NCI-H1694 treated with DMSO at 0.1 percent for 48 hours (cell line): ENCODE measurements at places on chromosomes 12 and 14.
A peak's percentile ranks its signal among the peaks of the same experiment; 100 is the strongest.

- DNase-seq, result no peak
Measured at GRCh38 chr12:98780261-98780660, 135.2 kb downstream of the APAF1 start.

- no peak for DNase-seq
Measured at GRCh38 chr12:19988001-19988400, 380.3 kb upstream of the PDE3A start.

GRCh38 chr14:33393231-33393894 lies 454.7 kb downstream of the NPAS3 start:
- DNase-seq, result no peak

DNA sequence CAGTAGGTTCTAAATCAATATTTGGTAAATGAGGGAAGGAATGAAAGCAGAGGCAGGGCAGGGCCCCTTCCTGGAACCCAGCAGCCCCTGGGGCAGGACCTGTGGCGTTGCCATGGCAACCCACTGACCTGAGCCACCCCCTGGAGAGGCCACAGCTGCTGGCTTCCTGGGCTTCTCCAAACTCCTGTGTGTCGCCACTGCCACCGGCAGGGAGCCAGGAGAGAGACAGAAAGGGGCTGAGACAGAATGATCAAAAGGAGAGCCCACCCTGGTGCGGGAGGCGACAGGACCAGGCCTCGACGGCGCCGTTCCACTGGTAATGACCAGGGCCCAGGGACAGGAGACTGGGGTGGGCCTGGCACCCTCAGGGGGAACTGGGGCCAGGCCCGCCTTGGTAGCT lies 18.2 kb downstream of the RFX4 start:
- DNase-seq, result no peak

DNA sequence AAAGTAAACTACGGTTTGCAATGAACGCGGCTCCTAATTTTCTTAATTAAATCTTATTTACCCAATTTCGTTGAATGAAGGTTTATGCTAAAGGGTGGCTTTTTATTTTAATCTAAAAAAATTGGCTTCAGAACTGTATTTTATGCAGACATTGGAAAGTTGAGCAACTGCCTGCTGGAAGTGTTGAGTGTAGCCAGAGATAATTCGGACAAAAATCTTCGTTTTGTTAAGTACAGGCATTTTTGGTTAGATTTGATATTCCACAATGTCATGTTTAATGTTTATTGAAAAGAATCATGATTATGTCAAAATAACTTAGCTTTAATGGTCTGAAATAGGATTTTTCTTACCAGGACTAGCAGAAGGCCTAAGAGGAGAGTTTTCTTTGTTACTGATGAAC lies 875 bp downstream of the IRAK3 start:
- DNase-seq, result no peak

DNA sequence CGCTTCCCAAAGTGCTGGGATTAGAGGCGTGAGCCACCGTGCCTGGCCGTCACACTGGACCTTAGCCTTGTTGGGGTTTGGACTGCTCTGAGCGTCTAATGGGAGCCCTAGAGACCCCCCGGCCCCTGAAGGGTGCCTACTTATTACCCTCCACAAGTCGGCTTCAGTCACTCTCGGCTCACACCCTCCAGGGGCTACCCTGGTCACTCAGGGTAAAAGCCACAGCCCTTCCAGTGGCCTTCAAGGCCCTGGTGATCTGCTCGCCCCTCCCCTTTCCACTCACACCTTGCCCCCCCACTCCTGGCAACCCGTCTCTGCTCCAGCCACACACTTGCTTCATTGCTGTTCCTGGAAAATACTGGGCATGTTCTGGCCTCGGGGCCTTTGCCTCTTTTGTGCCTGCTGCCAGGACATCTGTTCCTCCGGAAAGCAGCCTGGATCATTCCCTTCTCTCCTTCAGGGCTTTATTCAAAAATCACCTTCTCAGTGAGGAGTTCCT lies 3.6 kb upstream of the MORN3 start:
- DNase-seq, result peak; percentile 56

DNA sequence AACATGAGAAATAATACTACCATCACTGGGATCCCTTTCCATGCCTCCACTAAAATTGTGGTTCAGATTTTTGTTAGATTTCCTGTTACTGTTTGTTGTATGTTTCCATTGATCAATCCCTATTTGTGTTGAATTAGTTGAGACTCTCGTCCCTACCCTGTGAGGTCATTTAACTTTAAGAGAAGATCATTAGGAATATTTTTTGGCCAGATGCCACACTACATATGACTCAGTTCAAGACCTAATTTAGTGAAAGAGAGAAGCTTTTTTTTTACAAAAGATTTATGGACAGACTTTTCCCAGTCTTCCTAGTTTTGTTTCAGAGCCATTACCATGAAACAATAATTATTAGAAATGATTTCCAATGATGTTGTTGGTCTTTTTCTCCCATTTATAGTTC lies 35.5 kb downstream of the CPSF6 start:
- no peak for DNase-seq

DNA sequence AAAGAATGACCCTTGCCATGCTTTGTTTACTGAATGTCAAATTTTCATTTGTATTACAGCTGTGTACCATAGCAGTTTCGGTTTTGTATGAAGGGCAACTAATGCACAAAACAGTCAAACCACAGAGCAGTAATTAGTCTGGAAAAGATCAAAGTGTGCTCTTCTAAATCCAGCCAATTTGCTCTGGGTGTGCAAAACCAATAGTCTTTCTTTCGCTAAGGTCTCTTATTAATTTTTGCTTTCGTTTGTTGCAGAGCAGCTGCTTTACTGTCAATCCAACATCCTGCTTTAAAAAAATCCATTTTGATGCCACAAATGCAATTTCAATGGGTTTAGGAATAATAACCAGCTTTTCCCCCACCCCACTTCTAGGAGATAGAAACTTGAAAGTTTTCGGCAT lies 114.2 kb downstream of the BRMS1L start:
- DNase-seq, result no peak

DNA sequence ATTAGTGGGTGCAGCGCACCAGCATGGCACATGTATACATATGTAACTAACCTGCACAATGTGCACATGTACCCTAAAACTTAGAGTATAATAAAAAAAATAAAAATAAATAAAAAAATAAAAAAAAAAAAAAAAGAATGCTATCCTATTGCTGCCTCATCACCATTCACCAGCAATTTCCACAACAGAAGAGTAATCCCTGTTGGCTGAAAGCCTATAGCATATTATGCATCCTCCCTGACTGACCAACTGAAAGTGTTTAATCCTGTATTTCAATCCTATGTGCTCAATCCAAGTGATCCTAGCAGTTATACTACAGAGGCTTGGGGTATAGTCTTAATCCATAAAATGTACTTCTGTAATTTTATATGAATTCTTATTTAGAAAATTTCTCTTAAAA lies 18.5 kb downstream of the DICER1 start:
- DNase-seq, result no peak

GRCh38 chr14:72217135-72217534 lies 284.9 kb downstream of the RGS6 start:
- DNase-seq, result no peak

- DNase-seq, result no peak
Measured at GRCh38 chr12:93050026-93050747, 121.1 kb upstream of the EEA1 start.

DNA sequence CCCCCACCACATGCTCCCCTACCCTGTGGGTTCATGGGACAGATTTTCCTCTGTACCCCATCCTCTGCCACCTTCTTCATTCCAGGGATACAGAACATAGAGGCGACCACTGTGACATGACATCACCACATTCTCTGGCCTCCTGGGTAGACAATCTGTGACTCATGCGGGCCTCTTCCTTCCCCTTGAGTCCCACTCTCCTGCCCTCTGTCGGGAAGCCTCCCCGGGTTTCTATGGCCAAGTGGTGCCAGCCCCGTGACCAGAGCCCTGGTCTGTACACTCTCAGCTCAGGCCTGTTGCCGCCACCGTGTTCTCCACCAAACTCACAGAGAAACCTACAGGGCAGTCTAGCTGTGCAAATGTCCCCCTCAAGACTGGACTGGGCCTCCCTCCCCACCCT lies 8.0 kb downstream of the CLMN start:
- DNase-seq, result no peak
